ENCODE measurements at places on chromosomes 5 and 9. TPM values are rescaled to one million over a fixed set of nuclear protein-coding genes. Genes with fewer than 3 reads are reported as not detected.

DNA sequence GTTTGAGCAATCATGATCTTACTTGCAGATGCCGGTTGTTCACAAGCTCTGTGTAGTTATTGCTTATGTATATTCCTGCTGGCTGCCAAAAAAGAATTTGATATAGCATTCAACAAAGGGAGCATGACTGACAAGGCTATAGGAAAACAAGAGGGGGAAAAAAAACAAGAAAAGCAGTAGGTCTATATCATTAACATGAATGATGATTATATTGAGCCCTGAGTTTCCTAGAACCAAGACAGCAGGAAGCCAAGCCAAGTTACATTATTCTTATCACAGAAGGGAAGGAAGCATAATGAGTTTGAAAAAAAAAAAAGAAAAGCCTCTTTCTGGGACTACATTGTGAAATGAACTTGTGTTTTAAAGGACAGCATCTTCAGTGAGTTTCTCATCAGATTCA is 41.0 kb downstream of the TSTD2 start:
- no peak for DNase-seq

DNA sequence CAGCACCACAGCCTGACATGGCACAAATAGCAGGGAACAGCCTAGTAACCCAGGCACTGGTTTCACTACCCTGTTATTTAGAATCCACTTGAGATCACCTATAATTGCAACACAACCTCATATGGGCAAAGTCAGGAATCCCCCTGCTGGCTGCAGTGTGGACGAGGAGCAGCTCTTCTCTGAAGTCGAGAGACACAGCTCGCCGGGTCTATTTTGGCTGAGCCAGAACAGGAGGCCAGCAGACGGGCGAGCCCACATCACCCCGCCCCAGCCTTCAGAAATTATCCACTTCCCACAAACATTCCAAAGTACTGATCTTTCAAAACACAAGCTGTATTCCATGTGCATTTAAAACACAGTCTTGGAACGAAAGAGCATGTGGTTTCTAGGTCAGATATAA is 179.0 kb downstream of the ROR2 start:
- no peak for DNase-seq

- DNase-seq = no peak
Measured at GRCh38 chr9:34581318-34581717, 8.2 kb downstream of the CNTFR start.

DNA sequence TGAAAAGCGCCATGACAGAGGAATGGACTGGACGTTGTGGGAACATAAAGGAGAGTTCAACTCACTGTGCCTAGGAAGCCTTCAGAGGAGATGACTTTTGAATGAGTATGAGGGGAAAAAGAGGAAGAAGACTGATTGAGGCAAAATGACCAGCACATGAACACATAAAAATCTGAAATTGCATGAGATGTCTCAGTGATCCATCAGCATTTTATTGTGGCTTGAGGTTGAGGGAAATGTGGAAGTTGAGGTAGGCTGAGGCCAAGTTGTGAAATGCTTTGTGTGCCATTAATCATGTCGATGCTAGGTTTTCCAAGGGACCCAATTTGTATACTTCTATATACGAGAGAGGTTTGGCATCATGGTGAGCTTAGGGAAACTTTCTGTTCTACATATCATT is 140.9 kb upstream of the TLX3 start:
- DNase-seq = no peak

DNA sequence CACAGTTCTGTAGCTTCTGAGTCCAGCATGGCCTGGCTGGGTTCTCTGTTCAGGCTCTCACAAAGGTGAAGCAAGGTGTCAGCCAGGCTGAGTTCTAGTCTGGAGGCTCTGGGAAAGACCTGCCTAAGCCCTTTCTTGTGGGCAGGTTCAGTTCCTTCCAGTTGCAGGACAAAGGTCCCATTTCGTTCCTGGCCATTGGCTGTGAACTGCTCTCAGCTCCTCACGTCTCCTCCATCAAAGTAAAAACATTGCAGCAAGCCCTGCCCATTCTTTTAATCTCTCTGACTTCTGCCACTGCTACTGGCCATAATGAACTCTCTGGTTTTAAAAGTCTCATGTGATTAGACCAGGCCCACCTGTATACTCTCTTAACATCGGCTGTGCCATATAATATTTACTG is 61.6 kb upstream of the BARX1 start:
- no peak for DNase-seq

GRCh38 chr9:116549061-116549664 is 137.9 kb upstream of the TRIM32 start:
- DNase-seq = peak; percentile 51

DNA sequence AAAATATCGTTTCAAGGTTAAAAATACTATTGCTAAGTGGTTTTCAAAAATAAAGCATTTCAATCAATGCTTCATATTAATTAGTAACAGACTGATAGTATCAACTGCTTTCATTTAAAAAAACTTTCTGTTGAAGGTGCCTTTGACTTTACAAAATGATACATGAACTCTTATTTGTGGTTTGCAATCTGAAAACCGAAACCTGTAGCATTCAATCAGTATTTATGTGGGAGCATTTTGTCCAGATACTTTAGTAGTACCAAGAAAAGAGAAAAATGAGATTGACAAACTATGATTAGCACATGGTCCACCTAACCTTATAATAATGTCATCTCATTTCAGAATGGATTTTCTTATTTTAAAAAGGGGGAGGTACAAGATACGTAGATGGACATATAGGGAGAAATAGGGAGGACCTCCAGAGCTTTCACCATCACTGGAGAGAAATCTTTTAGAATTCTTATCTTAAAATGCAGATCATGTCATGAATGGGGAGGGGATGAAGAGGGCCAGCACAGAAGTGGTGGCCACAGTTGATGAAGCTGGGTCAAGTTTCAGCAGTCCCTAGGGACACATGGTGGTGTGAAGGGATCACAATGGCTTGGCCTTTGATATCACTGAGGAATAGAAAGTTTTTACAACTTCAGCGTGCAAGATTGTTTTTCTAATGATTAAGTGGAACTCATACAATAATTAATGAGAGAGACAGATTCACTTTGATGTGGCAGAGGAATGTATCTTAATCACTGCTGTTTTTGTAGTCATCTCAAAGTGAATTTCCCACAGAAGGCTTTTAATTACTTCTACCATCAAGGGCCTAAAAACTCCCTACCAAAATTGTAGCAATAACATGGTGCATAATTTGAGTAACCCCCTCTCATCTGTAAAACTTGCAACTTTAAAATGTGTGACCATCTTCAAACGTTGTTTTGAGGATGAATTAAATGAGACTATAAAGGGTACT is 322.3 kb upstream of the EDIL3 start:
- no peak for DNase-seq

DNA sequence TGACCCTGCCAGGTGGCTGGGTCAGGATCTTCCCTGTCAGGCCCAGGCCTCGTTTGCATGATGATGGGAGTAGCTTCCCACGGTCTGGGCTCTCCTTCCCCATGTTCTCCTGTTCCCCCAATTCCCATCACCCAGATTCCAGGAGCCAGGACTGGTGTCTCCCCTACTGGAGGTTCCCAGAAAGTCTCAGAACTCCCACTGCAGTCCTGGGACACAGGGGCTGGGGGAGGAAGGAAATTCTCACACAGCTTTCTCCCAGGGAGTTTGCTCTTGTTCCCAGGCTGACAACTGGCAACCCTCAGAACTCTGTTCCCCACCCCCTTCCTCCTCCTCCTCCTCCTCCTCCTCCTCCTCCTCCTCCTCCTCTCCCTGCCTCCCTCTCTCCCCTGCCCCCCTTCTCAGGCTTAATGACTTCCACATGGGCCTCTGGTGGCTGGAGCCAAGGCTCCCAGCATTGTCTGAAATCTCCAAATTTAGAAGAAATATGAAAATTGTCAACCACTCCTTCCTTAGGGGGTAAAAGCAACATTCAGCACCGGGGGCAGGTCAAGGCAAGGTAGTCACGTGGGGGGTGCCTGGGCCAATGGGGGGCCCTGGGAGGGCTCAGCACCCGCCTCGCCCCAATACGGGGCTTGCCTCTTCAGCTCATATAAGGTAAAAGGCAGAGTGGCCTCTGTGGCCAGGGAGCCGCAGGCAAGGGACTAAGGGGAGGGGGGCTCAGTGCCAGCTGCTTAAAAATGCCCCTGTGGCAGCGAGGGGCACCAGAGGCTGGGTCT is 27.3 kb upstream of the IL17B start:
- no peak for DNase-seq

DNA sequence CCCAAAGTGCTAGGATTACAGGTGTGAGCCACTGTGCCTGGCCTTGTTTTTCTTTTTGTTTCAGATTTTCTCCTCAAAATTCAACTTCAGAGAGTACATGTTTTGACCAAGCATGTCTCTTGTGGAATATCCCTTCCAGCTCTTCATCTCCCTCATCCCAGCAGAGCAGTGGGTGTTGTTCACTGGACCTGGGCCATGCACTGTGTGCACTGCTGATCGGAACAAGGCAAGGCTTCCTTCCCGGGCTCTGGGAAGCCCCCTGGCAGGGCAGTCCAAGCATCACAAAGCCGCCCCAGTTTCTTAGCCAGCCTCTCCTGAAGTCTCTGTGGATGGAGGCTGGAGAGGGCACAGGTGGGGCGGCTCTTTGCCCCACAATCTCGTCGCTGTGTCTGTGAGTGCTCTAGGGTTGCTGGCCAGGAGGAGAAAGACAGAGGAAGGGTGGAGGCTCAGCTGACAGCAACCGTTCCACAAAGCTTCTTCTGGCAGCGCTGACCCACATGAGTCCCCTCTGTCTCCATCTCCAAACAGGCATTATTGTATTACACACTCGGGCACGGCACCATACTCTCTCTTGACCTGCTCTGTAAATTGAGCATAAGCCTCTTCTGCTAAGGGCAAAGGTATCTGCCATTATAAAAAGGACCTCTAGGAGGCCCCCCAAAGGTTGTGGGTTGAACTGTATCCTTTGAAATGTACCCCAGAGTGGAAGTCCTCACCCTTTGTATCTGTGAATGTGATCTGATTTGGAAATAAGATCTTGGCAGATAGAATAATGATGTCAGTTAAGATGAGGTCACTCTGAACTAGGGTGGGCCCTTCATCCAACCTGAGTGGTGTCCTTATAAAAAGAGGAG is 89.6 kb downstream of the TARS1 start:
- no peak for DNase-seq

DNA sequence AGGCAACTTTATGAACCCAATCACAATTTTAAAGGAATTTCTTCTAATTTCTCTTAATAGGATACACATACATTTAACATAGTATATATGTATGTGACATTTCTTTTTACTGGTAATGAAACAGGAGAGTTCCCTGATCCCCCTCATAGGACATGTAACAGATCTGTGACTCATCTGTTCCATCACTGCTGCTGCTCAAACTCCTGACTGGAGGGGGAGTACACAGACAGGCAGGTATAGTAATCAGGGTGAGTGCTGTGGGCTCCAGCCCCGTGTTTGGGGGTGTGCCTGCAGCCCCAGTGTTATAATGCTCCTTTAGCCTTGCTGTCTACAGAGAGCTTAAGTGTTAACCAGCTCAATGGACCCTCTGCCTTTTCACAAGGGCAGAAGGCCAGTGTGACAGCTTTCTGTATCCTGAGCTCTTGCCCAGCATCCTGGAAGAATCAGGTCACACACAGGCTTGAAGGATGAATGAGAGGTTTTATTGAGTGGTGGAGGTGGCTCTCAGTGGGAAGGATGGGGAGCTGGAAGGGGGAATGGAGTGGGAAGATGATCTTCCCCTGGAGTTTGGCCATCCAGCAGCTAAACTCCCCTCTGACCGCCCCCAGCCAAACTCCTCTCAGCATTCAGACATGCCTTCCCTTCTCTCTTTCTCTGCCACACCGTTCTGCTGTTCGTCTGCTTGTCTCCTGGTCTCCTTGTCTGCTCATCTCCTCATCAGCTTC is 161.3 kb downstream of the ZNF608 start:
- no peak for DNase-seq

- DNase-seq = peak; percentile 25
Measured at GRCh38 chr5:25544652-25545249, 900.0 kb upstream of the CDH10 start.

GRCh38 chr9:116736399-116737151 is 49.5 kb downstream of the TRIM32 start:
- no peak for DNase-seq

DNA sequence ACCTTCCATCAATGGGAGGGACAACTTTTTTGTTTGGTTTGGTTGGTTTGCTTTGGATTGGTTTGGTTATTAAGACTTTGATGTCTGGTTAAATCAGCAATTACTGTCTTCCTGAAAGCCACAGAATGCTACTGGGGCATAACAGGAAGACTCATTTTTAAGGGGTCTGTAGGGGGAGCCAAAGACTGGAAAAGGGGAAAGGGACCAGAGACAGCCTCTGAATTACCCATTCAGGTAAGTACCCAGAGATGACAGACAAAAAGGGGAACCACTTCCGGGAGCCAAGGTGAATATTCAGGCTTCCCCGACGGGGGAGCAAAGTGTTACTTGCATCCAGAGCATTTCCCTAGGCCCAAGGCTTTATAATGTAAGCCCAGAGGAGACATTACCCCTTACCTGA is 4.6 kb upstream of the FEM1C start:
- no peak for DNase-seq

- no peak for DNase-seq
Measured at GRCh38 chr9:6239048-6239461, 23.4 kb downstream of the IL33 start.

GRCh38 chr9:137416563-137417151 is 6.3 kb downstream of the EXD3 start:
- no peak for DNase-seq

- DNase-seq = no peak
Measured at GRCh38 chr9:75482566-75482965, 394.3 kb downstream of the OSTF1 start.

DNA sequence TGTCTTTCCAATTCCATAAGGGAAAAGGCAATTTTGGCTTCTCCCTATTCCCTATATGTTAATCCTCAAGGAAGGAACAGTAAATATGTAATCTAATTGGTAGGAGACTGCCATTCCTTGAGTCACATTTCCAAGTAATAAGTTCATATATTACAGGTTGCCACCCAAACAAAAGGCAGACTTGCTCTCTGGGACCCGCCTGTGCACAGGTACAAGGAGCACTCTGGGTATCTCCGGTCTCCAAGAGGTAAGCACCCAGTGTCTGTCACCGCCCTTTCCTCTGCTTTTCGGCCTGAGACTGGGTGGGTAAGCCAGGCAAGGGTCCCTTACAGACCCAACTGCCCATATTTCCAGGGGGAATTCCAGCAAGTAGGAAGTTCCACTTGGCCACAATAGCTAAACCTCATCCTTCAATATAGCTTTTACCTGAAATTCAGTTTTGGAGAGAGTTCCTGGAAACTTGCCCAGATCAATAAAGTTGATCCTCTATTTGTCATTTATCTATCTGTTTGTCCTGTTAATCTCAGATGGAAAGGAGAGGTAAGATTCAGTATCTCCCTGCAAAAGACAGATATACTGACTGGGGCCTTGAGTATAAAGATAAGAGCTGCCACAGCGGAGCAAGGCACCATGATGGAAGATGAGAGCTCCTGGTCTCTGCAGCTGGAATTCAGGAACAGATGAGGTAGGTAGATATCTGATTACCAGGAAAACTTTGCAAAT is 81.8 kb downstream of the SUSD1 start:
- DNase-seq = no peak

GRCh38 chr5:90613918-90614504 is 55.4 kb downstream of the ADGRV1 start:
- no peak for DNase-seq

POU5F2 gene
- total RNA-seq = 2.3 TPM

NR6A1 gene
- total RNA-seq = 3.2 TPM

CDKN2B gene
- total RNA-seq = 4.3 TPM

INIP gene
- 11.6 TPM for total RNA-seq

TBC1D13 gene
- 5.8 TPM for total RNA-seq
